ENCODE measurements at places on chromosomes 3 and 15. TPM values are rescaled to one million over a fixed set of nuclear protein-coding genes. Genes with fewer than 3 reads are reported as not detected.

The MUC20 gene
- 5.0 TPM for total RNA-seq

The KNG1 gene
- not detected for total RNA-seq

GRCh38 chr3:64088408-64089205 is 65.3 kb upstream of the PSMD6 start:
- no peak for DNase-seq

GRCh38 chr3:117545484-117545883 is 835.9 kb downstream of the TUSC7 start:
- DNase-seq: no peak

DNA sequence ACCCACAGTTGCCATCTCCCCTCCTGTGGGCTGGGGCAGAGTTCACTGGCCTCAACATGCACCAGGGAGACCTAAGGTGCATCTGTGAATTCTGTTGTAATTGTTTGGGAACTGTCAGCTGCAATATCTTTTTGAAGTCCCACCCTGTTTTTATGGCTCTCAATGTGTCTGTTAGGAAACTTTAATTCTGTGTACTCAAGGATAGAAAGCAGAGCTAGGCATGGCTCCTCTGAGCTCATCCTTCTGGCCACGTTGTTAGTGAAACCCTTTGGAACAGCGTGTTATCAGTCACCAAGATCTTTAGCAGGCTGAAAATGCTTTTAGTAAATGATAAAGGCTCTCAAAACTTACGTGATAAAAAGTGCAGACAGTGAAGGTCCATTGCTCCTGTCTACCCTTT is 33.6 kb upstream of the MTMR10 start:
- no peak for DNase-seq

DNA sequence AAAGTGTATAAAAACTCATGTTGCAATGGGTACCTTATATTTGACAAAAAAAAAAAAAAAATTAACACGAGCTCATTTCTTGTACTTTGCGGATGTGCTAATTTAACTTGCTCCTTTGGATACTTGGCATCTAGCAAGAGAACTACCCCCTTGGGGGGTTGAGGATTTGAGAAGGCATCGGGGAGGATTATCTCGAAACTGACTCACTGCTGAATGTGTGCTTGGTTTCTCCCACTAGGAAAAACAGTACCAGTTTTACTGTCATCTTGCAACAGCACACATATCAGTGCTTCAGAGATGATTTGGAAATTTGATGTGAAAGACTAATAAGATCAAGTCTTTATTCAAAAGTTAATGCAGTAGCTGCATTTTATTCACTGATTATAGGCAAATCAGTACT is 891 bp downstream of the EXOG start:
- no peak for DNase-seq

The TF gene
- total RNA-seq: 4.1 TPM

GRCh38 chr3:71513081-71513480 is 70.4 kb downstream of the FOXP1 start:
- no peak for DNase-seq

DNA sequence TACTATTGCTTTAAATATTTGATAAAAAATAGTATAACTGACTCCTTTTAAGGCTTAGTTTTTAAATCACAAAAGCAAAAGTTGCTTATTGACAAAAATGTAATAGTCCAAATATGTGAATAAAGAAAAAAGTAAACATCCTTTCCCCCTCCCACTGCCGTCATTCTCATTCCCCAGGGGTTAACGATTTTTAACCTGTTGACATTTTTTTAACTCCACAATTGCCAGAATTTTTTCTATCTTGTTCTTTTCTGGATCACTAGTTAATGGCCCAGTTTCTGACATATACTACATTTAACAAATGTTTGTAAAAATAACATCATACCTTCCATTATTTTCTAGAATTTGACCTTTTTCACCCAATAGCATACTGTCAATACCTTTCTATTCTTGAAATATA is 60.6 kb upstream of the TCF12 start:
- no peak for DNase-seq

The SIDT1 gene
- total RNA-seq: 0.16 TPM

DNA sequence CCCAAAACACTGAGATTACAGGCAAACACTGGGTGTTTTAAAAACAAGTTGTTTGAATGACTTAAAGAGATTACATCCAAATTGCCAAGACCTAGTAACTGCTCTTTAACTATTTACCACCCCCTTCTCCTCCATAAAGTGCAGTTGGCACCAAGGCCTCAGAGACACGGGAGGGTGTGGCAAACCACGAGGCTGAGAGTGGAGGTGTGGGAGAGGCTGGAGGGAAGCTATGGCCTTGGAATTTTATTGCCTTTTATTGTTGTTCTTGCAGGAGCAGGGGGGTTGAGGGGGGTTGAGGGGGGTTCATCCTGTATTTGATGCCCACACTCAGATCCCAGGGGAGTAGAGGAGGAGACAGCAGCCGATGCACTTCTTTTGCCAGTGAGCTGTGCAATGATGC is 75.9 kb upstream of the CTDSPL start:
- DNase-seq: no peak

The NANOGP8 gene
- total RNA-seq: 0.39 TPM

DNA sequence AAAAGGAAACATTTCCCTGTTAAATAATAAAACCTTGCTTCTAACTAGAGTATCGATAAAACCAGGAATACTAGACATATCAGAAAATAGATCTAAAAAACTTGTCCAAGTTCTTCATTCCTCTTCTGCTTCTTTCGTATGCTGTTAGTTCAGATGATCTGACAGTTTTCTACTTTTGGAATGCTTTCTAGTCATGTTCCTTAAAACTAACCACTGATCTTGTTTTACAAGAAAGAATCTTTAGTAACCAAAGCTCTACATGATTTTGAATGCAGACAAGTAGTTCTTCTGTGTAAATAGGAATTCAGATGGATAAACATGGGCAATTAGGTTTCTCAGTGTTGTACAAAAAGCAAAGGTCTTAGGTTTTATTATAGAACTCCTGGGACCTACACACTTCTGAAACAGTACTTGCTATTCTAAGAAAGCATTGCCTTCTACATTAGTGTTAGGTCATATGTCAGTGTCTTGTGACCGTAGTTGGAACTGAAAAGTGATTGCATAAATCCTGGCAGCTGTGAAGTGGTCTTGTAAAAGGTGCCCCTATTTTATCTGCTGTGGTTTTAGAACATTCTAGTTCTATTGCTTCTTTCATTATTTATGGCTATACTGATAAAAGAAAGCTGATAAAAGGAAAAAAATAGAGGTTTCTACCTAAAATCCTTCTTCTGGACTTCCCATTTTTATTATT is 40.7 kb downstream of the SNRK start:
- no peak for DNase-seq

The ITGA11 gene
- 12.6 TPM for total RNA-seq

The GOLGA8J gene
- not detected for total RNA-seq

- DNase-seq: no peak
Observed at GRCh38 chr15:50750227-50750705, 15.2 kb downstream of the SPPL2A start.

DNA sequence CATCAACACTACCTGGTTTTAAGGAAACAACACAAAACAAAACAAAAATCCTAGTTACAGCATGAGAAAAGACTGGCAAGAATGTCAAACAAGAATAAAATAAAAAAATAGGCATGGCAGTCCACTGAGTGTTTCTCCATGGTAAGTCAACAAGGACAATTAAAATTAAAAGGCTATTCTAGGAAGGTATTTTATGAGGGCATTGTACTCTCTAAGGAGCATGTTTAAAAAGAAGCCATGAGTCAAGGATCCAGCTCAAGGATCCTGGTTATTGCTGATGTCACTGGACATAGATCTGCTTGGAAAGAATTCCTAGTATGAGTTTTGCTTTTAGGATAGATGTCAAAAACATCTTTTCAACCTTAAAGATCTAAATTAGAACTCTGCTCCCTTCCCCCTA is 106.7 kb downstream of the MYO5A start:
- DNase-seq: no peak

DNA sequence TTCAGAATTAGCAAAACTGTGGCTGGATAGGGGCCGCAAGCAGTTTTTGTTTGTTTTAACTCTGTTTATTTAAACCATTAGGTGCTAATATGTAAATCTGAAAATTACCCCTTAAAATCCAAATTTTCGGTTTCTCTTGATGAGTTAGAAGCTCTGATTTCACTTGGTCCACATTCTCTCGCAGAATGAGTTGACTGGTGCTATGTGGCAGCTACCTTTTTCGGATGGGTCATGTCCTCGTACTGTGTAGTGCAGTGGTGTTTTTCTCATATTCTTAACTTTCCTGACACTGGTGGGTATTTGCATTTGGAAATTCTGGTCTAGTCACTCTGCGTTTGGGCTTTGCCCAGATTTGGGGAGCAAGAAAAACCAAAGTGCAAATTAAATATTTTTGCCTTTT is 87.1 kb downstream of the DIPK2A start:
- DNase-seq: no peak

GRCh38 chr3:9727743-9728142 is 3.8 kb upstream of the BRPF1 start:
- DNase-seq: no peak

DNA sequence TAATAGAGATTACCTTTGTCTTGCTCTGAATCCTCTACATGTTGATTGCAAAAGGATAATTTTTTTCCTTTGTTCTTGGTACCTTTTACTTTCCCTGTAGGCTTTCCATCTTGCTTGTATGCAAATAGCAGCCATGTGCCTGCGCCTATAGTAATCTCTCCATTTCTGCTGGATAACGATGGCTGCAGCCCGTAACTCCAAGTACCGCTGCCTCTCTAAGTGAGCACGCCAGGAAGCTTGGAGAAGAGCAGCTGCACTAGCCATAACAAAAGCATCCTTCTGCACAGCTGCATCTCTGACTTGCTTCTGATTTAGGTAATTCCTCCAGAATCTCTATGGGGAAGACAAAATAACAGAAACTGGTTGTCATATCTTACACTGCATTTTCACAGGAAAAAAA is 89.3 kb downstream of the NR2E3 start:
- DNase-seq: no peak

- no peak for DNase-seq
Observed at GRCh38 chr3:100129941-100130340, 15.6 kb upstream of the FILIP1L start.

The SERPINI1 gene
- 3.8 TPM for total RNA-seq

GRCh38 chr3:43296565-43296964 is 10.2 kb downstream of the SNRK start:
- no peak for DNase-seq

DNA sequence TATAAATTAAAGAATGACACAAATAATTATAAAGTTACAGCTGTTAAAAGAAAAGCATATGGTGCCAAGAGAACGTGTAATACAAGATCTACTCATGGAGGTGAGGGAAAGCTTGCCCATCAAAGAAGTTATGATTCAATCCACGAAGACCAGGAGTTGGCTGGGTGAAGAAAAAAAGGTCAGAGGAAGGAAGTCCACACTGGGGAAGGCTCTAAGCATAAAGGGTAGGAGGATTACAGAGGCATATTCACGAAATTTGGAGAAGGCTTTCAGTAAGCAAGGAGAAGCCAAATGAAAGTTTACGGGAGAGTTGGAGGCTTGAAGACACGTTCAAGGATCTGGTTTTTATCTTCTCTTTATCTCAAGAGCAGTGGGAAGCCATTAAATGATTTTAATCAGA is 1.8 kb upstream of the TGFBR2 start:
- DNase-seq: no peak

DNA sequence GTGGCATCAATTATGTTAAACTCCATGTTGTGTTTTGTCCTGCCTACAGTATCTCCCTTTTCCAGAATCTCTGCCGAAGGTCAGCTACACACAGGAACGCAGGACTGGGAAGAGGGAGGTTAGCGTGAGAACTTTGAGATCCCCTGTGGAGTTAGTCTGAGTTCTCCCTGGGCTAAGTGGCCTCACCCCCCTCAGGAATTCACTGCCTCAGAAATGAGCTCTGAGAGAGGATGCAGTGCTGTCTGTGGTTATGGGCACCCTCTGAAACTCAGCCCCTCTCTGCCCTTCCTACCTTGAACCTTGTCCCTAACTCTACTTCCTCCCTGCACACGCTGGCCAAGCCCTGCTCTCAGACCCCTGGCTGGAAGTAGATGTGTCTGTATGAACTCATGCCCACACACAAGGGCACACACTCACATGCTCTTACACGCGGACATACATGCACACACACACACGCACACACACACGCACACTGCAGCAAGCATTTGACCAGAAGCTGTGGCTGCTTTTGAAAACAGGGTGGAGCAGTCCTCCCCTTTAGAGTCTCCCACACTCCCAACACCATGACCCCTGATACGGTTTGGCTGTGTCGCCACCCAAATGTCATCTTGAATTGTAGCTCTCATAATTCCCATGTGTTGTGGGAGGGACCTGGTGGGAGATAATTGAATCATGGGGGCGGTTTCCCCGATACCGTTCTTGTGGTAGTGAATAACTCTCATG is 5.3 kb upstream of the VIPR1 start:
- peak; percentile 36 for DNase-seq

GRCh38 chr3:53803816-53804695 is 42.2 kb downstream of the CHDH start:
- no peak for DNase-seq

- DNase-seq: no peak
Observed at GRCh38 chr15:59329570-59330350, 42.9 kb downstream of the MYO1E start.

DNA sequence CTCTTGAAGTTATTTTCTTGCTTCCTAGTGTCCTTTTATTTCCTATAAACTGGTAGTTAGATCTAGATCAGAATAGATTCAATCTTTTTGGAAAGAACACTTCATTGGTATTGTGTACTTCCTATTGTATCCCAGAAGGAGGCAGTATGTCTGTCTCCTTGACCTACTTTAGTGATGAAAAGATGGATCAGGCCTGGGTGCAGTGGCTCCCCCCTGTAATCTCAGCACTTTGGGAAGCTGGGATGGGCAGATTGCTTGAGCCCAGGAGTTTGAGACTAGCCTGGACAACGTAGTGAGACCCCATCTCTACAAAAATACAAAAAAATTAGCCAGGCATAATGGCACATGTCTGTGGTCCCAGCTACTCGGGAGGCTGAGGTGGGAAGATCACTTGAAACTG is 12.0 kb downstream of the BSN start:
- DNase-seq: no peak

- DNase-seq: no peak
Observed at GRCh38 chr15:94238539-94239118, 7.3 kb downstream of the MCTP2 start.

The TM6SF1 gene
- 7.3 TPM for total RNA-seq

The AGBL1 gene
- total RNA-seq: not detected

DNA sequence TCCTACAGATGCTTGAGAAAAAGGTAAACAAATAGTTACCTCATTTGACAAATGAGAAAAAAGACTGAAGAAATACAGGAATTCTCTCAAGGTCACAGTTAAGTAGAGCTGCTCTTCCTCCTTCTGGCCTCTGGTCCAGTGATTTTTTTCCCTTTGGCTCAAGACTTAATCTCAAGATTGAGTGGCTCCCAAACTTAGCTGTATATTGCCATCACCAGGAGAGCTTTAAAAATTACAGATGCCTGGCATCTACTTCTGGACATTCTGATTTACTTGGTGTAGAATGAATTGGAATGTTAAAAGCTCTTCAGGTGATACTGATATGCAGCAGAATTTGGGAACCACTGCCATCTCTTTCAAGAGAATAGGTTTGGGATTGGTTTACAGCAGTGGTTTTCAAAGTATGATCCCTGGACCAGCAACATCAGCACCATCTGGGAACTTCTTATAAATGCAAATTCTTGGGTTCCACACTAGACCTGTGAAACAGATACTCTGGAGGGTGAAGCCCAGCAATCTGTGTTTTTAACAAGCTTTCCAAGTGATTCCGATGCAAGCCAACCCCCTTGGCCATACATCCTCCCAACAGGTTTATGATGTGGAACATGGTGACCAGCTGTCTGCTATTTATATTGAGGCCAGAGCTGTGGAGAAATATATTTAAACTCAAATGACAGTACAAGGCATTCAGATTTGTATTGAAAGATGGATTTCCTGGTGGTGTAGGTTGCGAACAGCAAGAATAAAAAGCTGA is 333.0 kb upstream of the RARB start:
- no peak for DNase-seq

- no peak for DNase-seq
Observed at GRCh38 chr3:4841776-4842440, 137.3 kb upstream of the BHLHE40 start.

Measured in right atrium auricular region (tissue), 2 donors.